ENCODE measurements at places on chromosomes 5 and 9.

DNA sequence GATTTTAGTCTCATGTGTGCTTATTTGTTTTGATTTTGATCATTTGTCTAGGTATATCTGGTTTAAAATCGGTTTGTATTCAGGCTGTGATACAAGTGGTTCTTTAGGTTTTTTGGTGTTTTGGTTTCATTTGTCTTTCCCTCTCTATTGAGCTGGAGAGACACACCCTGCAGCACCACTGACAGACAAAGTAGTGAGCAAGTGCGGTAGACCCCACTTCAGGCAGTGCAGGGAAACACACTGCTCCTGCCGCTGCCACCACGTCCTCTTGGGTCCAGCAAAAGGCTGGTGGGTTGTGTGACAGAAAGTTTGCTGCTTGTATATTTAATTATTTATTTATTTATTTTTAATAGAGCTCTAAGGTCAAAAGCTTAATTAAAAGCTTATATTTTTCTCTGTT, 801.0 kb downstream of the NR2F1-AS1 start:
- no peak for DNase-seq

DNA sequence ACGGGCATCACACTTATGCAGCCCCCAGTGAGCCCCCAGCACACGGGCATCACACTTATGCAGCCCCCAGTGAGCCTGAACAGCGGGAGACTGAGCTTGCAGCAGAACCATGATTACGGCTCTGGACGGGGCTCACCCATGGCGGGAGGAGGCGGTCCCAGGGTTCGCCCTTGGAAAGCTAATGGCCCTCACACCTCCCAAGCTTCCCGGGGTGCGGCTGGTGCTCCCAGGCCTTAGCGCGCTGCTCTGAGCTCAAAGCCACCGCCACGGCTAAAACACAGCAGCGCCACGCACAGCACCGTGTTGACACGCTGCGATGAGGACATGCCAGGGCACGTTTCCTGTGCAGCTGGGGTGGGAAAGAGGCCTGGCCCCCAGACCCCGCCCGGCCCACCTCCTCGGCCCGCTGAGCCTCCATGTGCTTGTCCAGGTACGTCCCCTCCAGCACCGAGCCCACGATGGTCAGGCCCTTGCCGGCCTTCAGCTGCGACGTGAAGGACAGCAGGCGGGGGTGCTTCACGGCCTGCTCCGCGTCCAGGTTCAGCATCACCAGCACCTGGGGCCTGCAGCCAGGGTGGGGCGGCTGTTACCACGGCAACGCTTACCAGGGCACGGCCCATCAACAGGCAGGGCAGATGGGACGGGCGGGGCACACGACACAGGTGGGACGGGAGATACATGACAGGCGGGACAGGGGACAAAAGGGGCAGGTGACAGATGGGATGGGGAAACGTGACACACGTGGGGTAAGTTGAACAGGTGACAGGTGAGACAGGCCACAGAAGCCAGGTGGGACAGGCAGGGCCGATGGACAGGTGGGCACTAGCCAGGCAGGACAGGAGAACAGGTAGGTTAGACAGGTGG, 38.4 kb downstream of the SLC12A7 start:
- no peak for DNase-seq

- DNase-seq = no peak
These were observed 1902.2 kb upstream of the C9orf72 start for GRCh38 chr9:29475471-29475870.

DNA sequence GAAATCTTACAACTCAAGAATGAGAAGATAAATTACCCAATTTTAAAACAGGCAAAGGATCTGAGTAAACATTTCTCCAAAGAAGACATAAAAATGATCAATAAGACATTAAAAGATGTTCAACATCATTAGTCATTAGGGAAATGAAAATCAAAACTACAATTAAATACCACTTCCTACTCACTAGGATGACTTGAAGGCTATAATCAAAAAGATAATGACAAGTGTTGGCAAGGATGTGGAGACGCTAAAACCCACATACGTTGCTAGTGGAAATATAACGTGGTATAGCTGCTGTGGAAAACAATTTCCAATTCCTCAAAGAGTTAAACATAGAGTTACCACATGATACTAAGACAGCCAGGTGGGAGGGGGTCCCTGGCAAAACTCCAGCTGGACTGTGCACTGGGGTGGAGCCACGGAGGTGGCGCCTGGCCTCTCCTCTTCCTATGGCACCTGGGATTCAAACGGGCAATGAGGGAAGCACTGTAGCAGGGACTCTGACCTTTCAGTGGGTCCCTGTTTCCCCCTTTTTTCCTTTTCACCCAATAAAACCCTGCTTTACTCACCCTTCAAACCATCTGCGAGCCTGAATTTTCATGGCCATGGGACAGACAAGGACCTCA, 5.9 kb downstream of the ARSB start:
- DNase-seq = no peak

GRCh38 chr5:7625740-7626139, 225.2 kb downstream of the CFAP90 start:
- DNase-seq = no peak

GRCh38 chr5:158234323-158235158, 375.6 kb upstream of the CLINT1 start:
- DNase-seq = peak; percentile 17

DNA sequence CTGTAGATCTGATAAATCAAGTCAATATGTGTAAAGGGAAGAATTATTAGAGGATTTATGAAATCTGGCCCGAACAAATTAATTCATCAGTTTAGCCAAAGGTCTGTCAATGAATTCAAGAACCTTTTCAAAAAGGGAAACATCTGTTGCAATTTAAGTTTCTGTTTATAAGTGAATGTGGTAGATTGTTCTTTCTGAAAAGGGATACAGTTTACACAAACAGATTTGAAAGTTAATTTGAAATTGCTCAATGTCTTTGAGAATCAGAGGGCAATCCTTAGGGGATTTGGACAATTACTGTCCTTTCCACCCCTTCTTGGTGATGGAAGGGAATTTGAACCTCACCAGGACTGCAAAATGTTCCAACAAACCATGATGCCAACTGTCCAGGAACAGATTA, 29.7 kb upstream of the ERCC6L2 start:
- no peak for DNase-seq

DNA sequence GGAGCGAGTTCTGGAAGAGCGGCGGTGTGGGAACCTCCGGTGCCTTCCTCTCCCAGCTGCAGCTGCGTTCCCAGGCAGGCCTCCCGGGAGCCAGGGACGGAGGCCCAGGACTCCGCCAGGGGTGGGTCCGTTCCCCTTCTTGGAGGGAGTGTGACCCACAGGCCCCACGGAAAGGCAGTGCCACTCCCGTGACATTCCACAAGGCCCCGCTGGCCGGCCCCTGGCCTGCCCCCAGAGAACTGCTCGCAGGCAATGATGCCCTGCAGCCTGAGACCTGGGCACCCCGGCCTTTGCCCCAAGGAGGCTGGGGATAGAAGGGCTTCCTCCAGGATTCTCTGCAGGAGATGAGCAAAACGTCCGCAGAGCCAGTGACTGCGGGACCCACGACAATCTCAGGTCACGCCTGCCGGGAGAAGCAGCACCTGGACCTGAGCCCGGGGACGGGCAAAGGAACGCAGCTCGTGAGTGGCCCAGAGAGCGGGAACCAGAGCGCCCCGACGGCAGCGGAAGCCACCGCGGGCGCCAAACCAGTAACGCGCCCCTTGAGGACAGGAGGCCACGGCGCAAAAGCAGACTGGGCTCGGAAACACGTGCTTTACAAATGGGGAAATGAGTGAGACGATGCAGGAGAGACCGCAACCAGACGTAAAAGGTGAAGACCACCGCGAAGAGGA, 9.3 kb downstream of the OBP2B start:
- DNase-seq = no peak

DNA sequence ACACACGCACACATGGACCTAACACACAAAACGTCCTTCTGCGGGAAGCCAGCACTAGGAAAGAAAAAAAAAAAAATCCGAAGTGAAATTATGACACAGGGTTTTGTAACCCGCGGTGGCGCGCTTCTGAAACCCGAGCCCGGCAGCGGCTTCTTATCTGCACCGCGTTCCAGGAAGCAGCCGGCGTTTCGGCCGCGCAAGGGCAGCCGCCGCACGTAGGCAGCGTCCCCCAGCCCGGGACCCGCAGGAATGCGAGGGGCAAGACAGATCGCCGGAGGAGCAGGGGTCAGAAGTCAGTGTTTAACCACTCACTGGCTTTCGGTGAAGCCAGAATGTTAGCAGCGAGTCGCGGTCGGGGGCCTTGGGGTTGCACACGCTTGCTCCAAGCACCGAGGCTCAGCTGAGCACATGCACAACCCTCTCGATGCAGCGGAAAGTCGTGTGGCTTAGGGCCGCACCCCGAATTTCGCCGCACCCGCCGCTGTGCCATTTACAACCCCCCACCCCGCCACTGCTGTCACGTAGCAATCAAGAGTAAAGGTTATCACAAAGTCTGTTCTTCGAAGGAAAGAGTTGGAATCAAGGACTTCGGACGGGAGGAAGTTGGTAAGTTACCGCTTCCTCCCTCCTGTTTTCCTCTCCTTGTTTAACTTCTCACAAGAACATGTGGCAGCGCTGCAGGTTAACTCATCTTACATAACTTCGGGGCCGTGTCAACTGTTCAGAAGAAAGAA, 167.9 kb downstream of the AUH start:
- peak; percentile 64 for DNase-seq

DNA sequence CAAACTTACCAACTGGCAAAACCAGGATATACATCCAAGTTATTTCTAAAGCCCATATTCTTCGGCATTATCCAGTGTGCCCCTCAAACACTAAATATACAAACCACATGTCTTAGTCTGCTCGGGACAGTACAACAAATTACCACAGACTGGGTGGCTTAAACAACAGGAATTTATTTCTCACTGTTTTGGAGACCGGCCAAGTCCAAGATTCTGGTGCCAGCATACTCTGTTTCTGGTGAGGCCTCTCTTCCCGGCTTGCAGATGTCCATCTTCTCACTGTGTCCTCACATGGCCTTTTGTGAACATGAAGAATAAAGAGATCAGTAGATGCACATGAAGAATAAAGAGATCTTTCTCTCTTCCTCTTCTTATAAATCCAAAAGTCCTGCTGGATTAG, 12.9 kb upstream of the SLCO6A1 start:
- peak; percentile 10 for DNase-seq

DNA sequence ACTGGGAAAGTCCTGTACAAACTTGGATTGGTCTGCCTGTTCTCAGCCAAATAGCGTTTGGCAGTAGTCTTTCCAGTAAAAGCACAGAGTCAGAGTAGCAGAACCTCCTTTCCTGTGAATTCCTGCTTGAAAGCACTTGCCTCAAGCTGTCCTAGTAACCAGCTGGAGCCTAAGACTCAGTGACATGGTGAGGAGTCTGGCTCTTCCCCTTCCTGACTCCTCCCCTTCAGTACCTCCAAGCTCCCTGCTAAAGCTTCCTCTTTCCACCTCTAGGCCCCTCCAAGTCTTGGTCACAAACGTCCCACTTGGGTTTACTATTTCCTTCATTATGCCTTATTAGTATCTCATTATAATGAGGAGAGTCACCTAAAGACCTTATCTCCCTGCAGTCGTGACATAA, 21.4 kb upstream of the FAM81B start:
- DNase-seq = no peak

- no peak for DNase-seq
These were observed 792.1 kb downstream of the DTWD2 start for GRCh38 chr5:118196229-118196628.

GRCh38 chr5:175856408-175857100, 14.8 kb upstream of the CPLX2 start:
- DNase-seq = no peak

- no peak for DNase-seq
These were observed 64.6 kb downstream of the PSMB7 start for GRCh38 chr9:124350494-124351263.

- no peak for DNase-seq
These were observed 1471.7 kb upstream of the C9orf72 start for GRCh38 chr9:29044959-29045358.

DNA sequence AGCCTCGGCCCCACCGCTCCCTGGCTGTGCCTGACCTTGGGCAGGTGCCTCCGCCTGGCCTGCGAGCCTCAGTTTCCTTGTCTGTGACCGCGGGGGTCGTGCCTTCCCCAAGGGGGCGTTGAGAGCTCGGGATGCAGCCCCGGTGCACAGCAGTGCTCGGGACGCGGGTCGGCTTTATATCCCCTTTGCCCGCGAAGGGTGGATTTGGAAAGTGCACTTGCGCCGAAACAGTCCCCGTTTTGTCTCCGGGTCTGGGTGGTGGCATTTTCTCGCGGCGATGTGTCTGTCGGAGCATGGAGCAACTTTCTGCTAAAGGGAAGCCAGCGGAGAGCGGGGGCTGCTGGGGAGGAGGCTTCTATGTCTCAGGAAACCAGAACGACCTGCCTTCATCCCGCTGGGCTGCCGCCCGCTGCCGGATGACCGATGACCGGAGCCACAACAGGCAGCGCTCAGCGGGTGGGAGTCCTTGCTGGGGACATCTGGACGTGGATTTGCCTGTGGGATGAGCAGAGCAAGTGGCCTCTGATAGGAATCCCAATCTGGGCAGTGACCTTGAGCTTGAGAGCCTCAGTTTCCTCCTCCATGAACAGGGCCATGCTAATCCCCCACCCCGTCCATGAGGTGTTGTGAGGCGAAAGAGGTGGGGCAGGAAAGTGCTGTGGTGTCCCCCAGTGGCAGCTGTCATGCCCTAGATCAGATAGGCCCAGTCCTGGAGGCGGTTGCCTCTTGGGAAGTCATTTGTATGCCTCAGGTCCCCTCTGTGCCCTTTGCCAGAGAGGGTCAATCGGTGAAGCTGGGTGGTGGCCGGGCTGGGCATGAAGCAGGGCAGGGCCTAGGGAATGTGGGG, 651 bp downstream of the HRH2 start:
- no peak for DNase-seq

DNA sequence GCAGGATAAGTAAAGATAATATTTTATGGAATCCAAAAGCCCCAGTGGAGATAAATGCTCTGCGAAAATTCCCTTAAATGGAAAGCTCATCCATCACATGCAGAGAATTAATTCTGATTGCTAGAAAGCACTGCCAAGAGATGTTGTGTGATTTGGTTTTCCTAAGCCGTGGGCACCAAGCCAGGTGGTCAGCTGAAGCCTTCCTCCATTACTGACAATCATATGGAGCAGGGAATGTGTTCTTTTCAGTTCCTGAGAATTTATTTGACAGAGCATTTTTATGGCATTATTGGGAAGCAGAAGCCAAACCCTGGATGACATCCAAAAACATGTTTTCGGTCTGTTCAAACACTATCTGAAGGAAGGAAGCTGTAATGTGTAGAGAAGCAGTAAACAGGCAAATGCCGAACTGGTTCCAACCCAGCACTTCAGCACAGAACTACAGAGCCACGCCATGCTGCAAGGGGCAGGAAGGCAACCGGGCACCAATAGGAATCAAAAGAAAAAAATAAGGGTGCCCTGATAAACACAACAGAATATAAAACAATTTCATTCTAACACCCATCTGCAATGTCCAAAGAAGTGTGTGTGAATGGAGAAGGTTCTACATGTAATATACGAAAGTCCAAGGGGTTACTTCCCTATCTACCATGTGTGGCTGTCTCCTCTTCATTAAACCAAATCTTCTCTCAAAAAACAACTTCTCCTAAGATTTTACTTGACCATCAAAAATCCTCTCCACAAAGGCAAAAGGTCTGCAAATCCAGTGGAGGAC, 12.3 kb downstream of the ARSB start:
- DNase-seq = peak; percentile 38

- DNase-seq = peak; percentile 61
These were observed 103.5 kb downstream of the GCNT1 start for GRCh38 chr9:76562511-76562911.

GRCh38 chr5:143231973-143232812, 171.3 kb downstream of the NR3C1 start:
- DNase-seq = no peak
